RPMI8226 (cell line): ENCODE measurements at places on chromosomes 5 and 9.
A peak's percentile ranks its signal among the peaks of the same experiment; 100 is the strongest.

DNA sequence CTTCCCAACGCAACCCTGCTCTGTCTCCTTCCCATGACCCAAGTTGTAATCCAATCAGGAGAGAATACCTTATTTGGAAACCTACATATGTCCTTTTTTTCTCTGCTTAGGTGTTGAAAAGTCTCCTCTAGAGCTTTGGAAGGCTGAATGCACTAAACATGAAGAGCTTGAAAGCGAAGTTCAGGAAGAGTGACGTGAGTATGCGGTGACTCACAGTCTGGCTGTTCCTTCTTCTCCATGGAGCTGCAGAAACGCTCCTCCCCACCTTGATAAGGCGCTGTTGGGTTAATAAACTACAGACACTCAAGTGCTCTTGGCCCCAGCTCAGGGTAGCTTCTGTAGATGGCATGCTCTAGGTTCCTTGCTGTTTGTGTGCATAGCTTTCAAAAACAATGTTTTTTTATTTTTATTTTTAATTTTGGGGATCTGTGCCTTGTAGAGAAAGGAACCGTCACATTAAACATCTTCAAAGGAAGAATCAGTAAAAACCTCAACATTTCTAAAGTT lies 30.7 kb downstream of the RAI14 start:
- no peak for DNase-seq

DNA sequence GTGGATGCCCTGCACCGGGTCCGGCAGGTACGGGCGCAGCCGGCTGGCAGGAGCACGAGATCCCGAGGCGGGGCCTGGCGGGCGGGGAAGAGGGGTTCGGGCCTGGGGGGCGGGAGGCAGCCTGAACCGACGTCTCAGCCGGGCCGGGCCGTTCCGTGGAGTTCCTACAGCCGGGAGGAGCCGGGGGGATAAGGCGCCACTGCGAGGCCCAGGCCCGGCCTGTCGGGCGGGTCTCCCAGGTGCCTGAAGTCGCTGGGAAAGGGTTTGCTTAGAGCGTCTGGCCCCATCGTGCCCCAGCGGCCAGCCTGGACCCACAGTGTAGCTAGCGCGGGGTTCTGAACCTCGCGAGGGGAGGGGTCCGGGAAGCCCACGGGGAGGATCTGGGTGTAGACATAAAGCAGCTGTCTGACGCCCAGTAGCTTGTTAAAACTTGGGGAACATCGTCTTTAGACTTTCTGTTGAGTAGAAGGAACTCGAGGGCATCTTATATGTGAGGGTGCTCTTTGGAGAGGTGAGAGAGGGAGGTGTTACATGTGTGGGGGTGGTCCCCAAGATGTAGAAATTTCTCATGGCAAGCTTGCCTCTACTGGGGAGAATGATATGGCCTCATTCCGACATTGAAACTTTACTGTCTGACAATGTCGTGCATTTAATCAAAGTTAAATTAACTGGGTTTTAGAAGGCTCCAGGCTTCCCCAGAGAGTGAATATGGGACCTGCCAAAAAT lies 524 bp downstream of the FUBP3 start:
- peak; percentile 21 for DNase-seq

DNA sequence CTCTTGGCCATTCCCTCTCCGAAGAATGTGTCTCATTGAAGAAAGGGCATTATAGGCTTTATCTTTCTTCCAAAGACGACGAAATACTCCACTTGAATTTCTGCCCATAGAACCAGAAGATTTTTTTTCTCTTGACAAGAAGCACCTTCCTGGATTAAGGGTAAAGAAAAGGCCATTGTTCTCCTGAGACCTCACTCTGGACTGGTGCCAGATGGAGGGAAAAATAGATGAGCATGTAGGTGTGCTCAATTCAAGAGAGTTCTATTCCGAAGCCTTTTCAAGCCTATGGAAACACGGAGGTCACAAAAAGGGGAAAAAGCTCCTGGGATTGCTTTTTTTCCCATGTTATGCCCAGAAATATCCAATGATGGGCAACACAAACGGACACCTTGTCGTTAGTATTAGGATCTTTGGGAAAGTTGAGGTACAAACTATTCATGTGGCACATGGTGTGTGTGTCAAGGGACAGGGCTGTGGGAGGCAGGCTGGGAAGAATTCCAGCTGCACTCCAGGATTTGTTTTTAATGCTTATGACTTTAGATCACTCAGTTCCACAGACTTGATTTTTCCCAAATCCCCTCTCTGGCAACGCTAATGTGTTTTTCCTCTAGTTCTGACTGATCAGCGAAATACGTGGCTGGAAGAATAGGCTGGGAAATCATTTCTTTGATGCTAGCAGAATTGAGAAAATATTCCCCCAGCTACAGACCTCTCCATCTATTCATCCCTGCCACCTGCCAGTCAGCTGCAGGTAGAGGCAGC lies 89.9 kb downstream of the SIL1 start:
- DNase-seq: no peak

GRCh38 chr9:86983620-86984259 lies 36.4 kb upstream of the GAS1 start:
- DNase-seq: no peak

GRCh38 chr5:138663009-138663408 lies 87.8 kb upstream of the HSPA9 start:
- peak; percentile 32 for DNase-seq

- DNase-seq: no peak
Observed at GRCh38 chr5:113969901-113970300, 392.0 kb upstream of the KCNN2 start.

- DNase-seq: no peak
Observed at GRCh38 chr9:82421498-82421897, 432.9 kb downstream of the SPATA31D1 start.

DNA sequence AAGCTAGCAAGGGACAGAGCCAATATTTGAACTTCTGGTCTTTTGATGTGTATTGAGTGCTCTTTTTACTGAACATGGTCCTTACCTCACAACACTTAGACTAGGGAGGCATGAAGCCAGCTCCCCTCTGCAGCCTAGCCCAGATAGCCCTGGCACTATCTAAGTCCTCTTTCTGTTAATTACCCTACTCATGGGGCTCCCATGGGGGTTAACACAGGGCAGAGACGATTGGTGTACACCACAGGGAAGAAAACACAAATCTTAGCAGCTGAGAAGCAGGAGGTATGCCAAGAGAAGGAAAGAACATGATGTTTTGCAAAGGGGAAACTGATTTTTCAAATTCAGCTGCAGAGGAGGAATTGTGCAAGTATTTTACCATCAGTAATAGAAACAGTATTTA lies 383.8 kb downstream of the TMEM232 start:
- no peak for DNase-seq

- no peak for DNase-seq
Observed at GRCh38 chr5:73564018-73564417, 1.4 kb downstream of the ANKRA2 start.

GRCh38 chr5:8561854-8562253 lies 692.9 kb downstream of the MTRR start:
- DNase-seq: no peak

GRCh38 chr9:68733021-68733405 lies 28.0 kb downstream of the PIP5K1B start:
- DNase-seq: no peak

DNA sequence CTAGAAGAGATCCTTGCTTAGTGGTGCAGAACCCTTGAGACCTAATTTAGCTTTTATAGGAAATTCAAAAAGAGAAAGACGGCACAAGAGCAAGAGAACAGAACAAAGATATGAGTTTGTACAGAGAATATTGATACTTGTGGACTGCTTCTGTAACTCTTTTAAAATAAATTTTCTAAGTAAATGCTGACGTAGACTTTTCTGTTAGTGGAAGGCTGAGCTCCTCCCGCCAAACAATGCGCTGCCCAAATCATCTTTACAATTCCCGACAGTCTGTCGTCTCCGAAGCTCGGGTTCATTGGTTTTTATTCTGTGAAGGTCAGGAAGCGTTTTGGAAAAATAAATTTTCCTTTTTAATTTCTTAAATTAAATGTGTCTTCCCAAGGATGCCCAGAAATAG lies 22.3 kb downstream of the RORB start:
- DNase-seq: no peak
